PC-3 (cell line): ENCODE measurements at places on chromosomes 7 and 10. TPM values are rescaled to one million over a fixed set of nuclear protein-coding genes. Genes with fewer than 3 reads are reported as not detected.

The RTKN2 gene
- total RNA-seq: 24.8 and 26.6 TPM in 2 replicates

The RSPH10B2 gene
- total RNA-seq: 0.47 TPM in 1 of 2 replicates, not detected in the other

The IGF2BP3 gene
- total RNA-seq: 8.9 and 11.7 TPM in 2 replicates

The SLC35G1 gene
- total RNA-seq: 4.1 and 6.9 TPM in 2 replicates

The METTL2B gene
- 33.8 and 37.1 TPM in 2 replicates for total RNA-seq

The TRIM4 gene
- 11.1 and 13.9 TPM in 2 replicates for total RNA-seq

The C10orf67 gene
- 0.15 and 0.29 TPM in 2 replicates for total RNA-seq

The SUN3 gene
- total RNA-seq: not detected in 2 replicates

The DDC gene
- not detected in 2 replicates for total RNA-seq

DNA sequence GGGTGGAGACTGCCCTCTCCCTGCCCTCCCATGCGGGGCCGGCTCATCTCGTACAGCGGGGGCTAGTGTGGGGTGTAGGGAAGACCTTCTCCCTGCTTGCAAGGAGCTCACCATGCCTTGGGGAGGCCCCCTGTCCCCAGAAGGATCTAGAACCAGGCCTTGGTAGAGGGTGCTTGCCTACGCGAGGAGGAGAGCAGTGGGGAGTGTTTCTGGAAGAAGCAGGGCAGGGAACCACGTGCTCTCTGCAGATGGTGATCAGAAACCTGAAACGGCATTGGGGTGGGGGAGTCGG lies 2.7 kb downstream of the MAFK start:
- peak overlapping the region; percentile 66 for H3K4me3 ChIP-seq
- no peaks in the 10 kb centered on the region; the same call in 1 of the 2 replicates for H3K36me3 ChIP-seq
- H3K4me1 ChIP-seq: peaks cover 36% of the 10 kb centered on the region

GRCh38 chr7:17329440-17329839 lies 31.0 kb downstream of the AHR start:
- no peak overlapping the region for H3K4me3 ChIP-seq
- DNase-seq: no peak
- H3K4me1 ChIP-seq: peaks cover 32% of the 10 kb centered on the region
- H3K27me3 ChIP-seq: no peaks in the 10 kb centered on the region
- no peak overlapping the region for H3K27ac ChIP-seq
- peaks cover 51% of the 10 kb centered on the region for H3K36me3 ChIP-seq

DNA sequence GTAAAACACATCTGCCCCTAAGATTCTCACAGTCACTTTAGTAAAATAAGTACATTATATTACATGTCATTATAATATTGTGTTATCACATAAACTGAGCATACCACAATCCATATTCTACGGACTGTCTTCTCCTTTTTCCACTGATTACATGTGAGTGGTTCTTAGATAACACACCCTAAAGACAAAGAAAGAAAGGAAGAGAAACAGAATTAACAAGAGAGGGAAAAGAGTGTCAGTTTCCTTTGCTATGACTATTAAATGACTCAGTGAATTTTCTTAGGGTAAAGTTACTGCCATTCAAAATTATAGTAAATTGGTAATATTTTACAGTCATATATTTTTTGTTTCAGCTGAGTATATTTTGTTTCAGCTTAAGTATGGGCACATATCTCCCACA lies 268.3 kb downstream of the TWIST1 start:
- H3K4me1 ChIP-seq: peaks cover 25% of the 10 kb centered on the region
- H3K27ac ChIP-seq: peak overlapping the region; percentile 18
- H3K27me3 ChIP-seq: no peaks in the 10 kb centered on the region
- H3K36me3 ChIP-seq: no peaks in the 10 kb centered on the region
- no peak overlapping the region for H3K4me3 ChIP-seq

DNA sequence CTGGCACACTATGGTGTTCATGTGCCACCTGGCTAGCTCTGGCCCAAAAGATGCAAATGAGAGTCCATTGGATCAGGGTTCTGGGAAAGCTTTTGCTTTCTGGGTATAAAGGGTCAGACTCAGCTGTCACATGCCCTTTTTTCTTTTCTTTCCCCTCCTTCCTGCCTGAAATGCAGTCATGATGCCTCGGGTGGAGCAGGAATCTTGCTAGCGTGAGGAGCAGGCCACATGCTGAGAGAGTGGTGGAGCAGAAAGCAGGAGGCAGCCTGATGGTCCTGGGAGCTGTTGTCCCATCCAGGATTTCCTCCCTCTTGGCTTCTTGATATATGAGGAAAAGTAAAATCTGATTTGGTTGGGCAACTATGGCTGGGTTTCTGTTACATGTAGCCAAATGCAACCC lies 2.7 kb upstream of the LHPP start:
- H3K27ac ChIP-seq: no peak overlapping the region
- H3K4me3 ChIP-seq: no peak overlapping the region
- peaks cover 7% of the 10 kb centered on the region; the same call in 1 of the 2 replicates for H3K27me3 ChIP-seq
- H3K4me1 ChIP-seq: no peaks in the 10 kb centered on the region

GRCh38 chr10:126564326-126564888 lies 106.1 kb downstream of the C10orf90 start:
- H3K27ac ChIP-seq: no peak overlapping the region
- H3K4me3 ChIP-seq: no peak overlapping the region
- H3K36me3 ChIP-seq: no peaks in the 10 kb centered on the region
- 0 out of 2 replicates have a peak, but pooled peaks cover 3% of the 10 kb centered on the region for H3K4me1 ChIP-seq
- DNase-seq: no peak
- H3K27me3 ChIP-seq: no peaks in the 10 kb centered on the region

DNA sequence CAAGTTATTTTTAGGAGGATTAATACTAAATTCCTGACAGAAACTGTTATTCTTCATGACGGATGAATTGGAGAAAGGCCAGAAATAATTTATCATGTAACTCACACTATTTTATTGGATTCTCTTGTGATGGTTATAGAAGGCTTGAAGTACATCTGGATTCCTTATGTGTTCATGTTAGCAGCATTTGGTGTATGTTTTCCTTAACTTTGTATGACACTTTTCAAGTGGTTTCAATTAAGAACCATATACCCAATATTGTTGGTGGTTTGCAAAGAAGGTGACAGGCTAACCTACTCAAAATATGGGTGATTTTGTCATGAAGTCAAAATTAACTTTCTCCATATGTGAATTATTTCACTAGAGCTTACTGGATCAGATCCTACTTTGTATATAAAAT lies 532.2 kb upstream of the CNTNAP2 start:
- DNase-seq: no peak
- H3K27ac ChIP-seq: no peak overlapping the region
- H3K4me1 ChIP-seq: no peaks in the 10 kb centered on the region
- H3K27me3 ChIP-seq: peaks cover 7% of the 10 kb centered on the region; the same call in 1 of the 2 replicates

- H3K27me3 ChIP-seq: peaks cover 58% of the 10 kb centered on the region
- peak overlapping the region; percentile 67 for H3K4me3 ChIP-seq
- no peak overlapping the region for H3K27ac ChIP-seq
These were observed 202.1 kb upstream of the NFE2L3 start for GRCh38 chr7:25949736-25950487.

DNA sequence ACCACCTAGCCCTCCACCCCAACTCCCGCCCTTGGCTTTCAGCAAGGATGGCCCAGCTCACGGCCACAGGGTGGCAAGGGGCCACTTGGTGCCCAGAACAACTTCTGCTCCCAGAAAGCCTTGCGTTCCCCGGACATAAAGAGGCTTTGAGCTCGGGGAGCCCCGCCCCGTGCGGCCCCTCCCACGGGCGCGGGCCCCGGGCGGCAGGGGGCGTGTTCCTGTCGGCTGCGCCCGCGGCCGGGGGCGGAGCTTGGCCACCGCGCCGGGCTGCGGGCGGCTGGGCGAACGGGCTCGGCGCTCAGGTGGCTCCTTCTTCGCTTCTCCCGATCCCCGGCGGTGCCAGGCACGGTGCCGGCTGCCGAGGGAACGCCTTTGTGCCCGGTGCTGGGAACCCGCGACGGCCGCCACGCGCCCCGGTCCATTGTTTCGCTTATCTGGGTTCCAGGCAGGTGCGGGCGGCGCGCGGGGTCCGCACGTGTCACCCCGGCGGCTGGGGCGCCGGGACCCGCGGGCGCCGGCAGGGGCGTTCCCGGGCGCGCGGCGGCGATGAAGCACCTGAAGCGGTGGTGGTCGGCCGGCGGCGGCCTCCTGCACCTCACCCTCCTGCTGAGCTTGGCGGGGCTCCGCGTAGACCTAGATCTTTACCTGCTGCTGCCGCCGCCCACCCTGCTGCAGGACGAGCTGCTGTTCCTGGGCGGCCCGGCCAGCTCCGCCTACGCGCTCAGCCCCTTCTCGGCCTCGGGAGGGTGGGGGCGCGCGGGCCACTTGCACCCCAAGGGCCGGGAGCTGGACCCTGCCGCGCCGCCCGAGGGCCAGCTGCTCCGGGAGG lies at the start of gene NFE2L3:
Gene NFE2L3, plus strand, starts transcription at position 246 of the 829 bp plus-strand sequence. Its CDS starts 301 bp downstream, at position 547.
- H3K27ac ChIP-seq: peak within 1 kb of the TSS; percentile 96
- H3K36me3 ChIP-seq: no peaks in the 10 kb centered on the region
- peaks cover 37% of the 10 kb centered on the region for H3K4me1 ChIP-seq
- H3K27me3 ChIP-seq: no peaks in the 10 kb centered on the region
- H3K4me3 ChIP-seq: peak within 1 kb of the TSS; percentile 81

DNA sequence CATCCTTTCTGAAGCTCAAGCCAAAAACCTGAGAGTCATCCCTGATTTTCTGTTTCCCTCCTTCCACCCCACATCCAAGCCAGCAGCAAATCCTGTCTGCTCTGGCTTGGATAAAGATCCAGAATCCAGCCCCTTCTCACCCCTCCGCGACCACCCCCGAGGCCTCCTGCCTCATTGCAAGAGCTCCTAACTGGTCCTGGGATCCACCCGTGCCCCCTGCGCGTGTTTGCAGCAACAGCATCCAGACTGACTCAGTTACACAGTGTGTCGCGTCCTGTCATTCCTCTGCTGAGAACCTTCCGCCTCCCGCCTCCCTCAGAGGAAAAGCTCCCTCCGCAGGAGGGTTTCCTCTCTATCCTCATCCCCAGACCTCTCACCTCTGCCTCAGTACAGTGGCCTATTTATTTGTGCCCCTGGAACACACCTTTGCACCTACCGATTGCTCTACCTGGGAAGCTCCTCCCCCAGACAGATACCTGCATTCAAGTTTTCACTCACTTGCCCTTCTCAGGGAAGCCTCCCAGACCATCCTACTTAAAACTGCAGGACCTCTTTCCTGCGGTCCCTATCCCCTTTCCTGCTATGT lies 21.6 kb upstream of the GRID1 start:
- no peaks in the 10 kb centered on the region for H3K36me3 ChIP-seq
- peaks cover 11% of the 10 kb centered on the region; the same call in 1 of the 2 replicates for H3K27me3 ChIP-seq
- H3K4me3 ChIP-seq: no peak overlapping the region
- no peak overlapping the region for H3K27ac ChIP-seq

- no peak overlapping the region for H3K27ac ChIP-seq
- H3K27me3 ChIP-seq: no peaks in the 10 kb centered on the region
- no peak overlapping the region for H3K4me3 ChIP-seq
- no peaks in the 10 kb centered on the region for H3K4me1 ChIP-seq
These were observed 179.6 kb upstream of the TCERG1L start for GRCh38 chr10:131490991-131491594.

DNA sequence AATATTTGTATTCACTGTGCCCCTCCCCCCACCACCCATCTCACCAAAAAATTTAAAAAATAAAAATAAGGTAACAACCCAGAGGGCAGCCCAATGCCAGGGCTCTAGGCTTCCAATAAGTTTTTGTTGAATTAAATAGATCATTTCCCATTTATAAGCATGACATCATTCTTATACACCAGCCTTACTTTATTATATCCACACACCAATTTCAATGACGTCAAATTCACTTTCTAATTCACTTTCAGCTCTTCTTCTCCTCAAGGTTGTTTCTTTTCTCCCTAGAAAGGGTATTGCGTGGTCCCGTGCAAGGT lies 1.2 kb upstream of the DKK1 start:
- peak overlapping the region; percentile 82 for H3K27ac ChIP-seq
- H3K36me3 ChIP-seq: peaks cover 32% of the 10 kb centered on the region
- peaks cover 50% of the 10 kb centered on the region for H3K4me1 ChIP-seq

GRCh38 chr10:125232841-125233240 lies 72.5 kb upstream of the CTBP2 start:
- no peaks in the 10 kb centered on the region for H3K36me3 ChIP-seq
- no peak overlapping the region for H3K4me3 ChIP-seq
- no peaks in the 10 kb centered on the region for H3K27me3 ChIP-seq
- peaks cover 26% of the 10 kb centered on the region for H3K4me1 ChIP-seq
- DNase-seq: peak; percentile 63

DNA sequence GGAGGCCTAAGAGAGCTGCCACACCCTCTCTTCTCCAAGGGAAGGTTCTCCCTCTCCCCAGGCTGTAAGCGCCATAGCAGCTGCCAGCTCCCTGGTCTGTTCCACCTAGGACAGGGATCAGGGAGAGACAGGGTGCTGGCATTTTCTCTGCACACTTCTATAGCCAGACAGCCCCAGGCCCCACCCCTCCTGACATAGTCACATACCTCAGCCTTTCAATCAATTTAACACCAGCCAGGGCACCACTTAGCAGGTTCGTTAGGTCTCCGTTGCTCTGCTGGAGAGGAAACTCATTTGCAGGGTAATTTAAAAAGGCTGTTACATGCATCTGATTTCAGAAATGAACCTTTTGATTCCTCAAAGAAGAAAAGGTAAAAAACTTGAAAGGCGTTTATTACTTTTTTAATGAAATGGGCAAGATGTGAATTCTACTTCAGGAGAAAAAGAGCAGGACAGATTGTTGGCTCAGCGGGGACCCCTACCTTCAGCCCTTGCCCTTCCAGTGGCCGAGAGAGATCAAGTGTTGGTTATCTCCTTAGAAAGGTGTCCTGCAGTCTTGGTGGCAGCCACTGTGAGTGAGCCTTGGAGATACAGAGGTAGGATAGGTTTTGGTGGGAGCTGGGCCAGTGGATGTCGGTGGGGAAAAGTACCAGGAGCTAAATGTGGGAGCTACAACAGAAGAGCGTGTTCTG lies 180.5 kb upstream of the GALNT17 start:
- DNase-seq: no peak
- H3K27ac ChIP-seq: no peak overlapping the region
- H3K4me3 ChIP-seq: no peak overlapping the region
- H3K36me3 ChIP-seq: no peaks in the 10 kb centered on the region

GRCh38 chr7:24778543-24779282 lies 21.4 kb upstream of the GSDME start:
- H3K36me3 ChIP-seq: no peaks in the 10 kb centered on the region
- H3K27ac ChIP-seq: no peak overlapping the region
- peaks cover 7% of the 10 kb centered on the region for H3K4me1 ChIP-seq
- no peak overlapping the region for H3K4me3 ChIP-seq

DNA sequence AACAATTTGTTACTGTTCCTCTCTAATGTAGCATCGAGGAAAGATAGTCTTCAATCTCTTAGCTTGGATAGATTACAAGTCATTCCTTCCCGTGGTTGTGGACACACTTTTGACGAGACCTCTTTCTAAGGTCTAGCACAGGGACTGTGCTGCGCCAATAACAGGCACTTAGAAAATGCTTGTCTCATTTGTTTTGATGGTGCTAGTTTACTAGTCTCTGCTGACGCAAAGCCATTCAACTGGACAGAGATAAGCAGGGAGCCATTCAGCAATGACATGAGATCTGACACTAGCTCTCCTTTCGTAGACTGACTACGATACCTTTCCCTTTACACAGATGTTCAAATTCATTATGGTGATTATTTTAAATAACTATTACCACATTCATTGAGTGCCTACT lies 6.4 kb upstream of the JAZF1 start:
- no peak for DNase-seq
- peaks cover 10% of the 10 kb centered on the region for H3K27me3 ChIP-seq
- H3K4me1 ChIP-seq: no peaks in the 10 kb centered on the region
- no peaks in the 10 kb centered on the region for H3K36me3 ChIP-seq

- no peaks in the 10 kb centered on the region for H3K4me1 ChIP-seq
- H3K27me3 ChIP-seq: no peaks in the 10 kb centered on the region
- H3K27ac ChIP-seq: no peak overlapping the region
These were observed 156.3 kb downstream of the PTEN start for GRCh38 chr10:88019753-88020152.

- no peaks in the 10 kb centered on the region for H3K27me3 ChIP-seq
- H3K4me3 ChIP-seq: no peak overlapping the region
- no peak overlapping the region for H3K27ac ChIP-seq
These were observed 75.9 kb downstream of the SVOPL start for GRCh38 chr7:138625084-138625848.

- H3K4me3 ChIP-seq: no peak overlapping the region
- H3K4me1 ChIP-seq: no peaks in the 10 kb centered on the region
- H3K27ac ChIP-seq: no peak overlapping the region
- H3K36me3 ChIP-seq: no peaks in the 10 kb centered on the region
- no peak for DNase-seq
These were observed 44.2 kb upstream of the SAMD8 start for GRCh38 chr10:75067272-75067671.
